ENCODE measurements at places on chromosomes 3 and 15. TPM values are rescaled to one million over a fixed set of nuclear protein-coding genes. Genes with fewer than 3 reads are reported as not detected.

GRCh38 chr3:88133711-88134263, 16.0 kb upstream of the C3orf38 start:
- no peak for DNase-seq

Gene CFAP100
- not detected for total RNA-seq

DNA sequence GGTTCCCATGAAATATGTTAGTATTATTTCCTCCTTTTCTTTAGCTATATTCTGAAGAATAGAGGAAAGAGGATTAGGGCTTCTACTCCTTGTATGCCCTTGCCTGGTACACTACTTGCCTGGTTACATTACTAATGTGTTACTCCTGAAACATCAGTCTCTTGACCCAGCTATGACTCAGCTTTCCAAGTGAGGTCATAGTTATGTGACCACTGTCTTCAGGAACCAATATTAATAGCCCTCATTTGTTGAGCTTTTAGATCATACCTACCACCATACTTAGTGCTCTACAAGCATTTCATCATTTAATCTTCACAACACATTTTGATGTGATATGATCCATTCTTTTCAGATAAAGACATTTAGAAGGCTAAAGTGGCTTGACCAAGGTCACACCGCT, 60.3 kb downstream of the CMSS1 start:
- DNase-seq, result no peak

Gene POPDC2
- total RNA-seq, result not detected

- peak; percentile 81 for DNase-seq
Observed at GRCh38 chr3:52231502-52232278, 6.2 kb upstream of the TLR9 start.

- DNase-seq, result peak; percentile 89
Observed at GRCh38 chr15:64749999-64750657, 25.3 kb downstream of the RBPMS2 start.

DNA sequence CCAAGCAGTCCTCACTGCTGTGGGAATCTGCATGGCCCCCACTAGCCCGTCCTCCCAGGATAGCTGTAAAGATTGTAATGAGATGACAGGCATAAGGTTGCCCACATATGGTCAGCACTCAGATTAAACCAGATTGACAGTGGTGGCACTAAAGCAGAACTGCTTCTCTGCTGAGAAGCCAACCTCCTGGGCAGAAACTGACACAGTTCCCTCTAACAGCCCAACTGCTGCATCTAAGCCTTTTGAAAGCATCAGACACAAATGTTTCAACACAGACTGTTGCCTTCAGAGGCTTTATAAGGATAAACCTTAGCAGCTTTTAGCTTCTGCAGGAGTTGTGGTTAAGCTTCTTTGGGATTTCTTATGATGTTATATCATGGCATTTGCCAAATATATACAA, 13.0 kb downstream of the DCLK3 start:
- no peak for DNase-seq

DNA sequence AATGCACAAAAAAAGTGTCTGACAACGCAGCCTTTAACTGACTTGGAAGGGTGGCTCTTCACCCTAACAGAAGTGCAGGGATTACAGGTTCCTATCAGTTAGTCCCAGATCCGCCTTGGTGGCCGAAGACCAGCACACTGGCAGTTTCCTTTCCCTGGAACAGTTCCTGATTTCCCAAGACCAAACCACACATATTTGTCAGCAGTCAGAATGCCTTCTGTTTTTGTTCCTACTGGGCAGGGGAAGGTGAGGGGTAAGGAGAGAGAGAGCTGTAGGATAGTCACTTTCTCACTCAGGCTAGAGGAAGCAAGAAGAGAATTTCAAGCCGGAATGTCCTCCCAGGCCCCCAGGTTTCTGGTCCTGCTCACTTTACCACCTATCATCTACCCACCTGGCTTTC, 9.2 kb downstream of the CXCR6 start:
- DNase-seq, result no peak

GRCh38 chr3:77038468-77038929, 1.4 kb upstream of the ROBO2 start:
- peak; percentile 95 for DNase-seq

- DNase-seq, result no peak
Observed at GRCh38 chr3:109927726-109928125, 590.4 kb upstream of the DPPA4 start.

Gene DUOX1
- 2.1 TPM for total RNA-seq

DNA sequence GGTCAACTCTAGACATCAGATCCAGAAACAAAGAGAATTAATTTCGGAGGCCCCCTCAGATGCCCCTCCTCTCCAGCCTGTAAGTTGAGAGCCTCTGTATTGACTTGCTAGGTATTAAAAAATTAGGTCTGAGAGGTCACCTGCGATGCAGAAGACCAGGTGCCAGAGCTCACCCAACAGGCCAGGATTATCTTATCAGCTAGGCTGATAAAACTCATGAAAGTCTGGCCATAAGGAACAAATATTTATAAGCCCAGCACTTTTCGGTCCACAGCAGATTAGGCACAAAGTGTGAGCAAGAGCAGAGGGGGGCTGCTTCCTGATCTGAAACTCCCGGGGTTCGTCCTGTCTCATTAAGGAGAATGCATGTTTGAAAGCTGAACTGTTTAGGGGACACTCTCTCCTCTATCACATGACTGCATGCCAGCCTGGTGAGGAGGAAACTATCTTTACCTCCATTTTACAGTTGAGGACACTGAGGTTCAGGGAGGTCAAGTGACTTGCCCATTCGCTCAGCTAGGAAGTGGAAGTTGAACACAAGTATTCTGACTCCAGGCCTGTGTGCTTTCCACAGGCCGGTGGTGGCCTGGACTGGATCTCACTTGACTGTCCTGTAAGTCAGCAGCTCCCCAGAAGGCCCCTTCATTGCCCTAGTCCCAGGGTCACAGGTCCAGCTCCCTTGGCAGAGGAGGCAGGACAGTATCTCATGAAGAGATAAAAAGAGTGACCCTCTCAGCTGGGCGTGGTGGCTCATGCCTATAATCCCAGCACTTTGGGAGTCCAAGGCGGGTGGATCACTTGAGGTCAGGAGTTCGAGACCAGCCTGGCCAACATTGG, 39.6 kb upstream of the MAGEF1 start:
- no peak for DNase-seq

DNA sequence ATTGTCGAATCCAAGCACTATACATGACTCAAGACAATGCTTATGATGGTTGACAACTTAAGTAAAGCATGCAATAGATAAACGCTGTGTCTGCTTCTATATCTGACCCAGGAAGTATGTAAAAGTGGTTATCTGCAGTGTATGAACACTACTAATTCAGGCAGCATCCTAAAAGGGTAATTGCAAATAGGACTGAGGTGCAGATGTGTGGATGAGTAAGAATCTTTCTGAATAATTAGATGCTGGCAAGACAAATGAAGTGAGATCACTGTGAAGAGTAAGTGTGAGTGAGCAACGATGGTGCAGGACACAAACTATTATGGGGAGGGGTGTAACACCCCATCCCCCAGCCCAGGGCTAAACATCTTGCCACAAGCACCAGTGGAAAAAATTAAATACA, 195.7 kb upstream of the CHRNA7 start:
- DNase-seq, result no peak

Gene ASB14
- not detected for total RNA-seq

DNA sequence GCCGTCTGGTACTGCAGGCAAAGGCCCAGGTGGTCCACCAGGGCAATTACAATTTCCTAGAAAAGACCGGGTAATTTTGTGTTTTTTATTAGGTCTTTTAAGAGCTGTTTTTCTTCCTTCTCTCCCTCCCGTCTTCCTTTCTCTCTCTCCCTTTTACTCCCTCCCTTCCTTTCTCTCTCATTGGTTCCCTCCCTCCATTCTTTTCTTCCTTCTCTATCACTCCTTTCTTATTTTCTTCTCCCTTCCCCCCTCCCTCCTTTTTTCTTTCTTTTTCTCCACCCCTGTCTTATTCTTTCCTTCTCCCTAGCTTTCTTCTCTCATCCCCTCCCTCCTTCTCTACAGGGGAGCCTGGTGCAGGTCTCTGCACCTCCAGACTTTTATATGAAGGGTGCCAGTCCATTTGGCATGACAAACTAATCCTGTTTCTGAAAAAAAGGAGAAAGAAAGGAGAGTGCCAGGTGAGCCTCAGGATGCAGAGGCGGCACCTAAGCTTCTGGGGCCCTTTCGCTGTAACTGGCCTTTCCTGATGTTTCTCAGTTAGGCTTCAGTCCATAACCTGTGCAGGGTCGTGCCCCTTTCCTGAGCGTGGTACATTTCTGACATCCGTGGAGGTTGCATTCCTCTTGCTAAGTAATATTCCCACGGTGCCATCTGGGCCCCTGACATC, 9.1 kb upstream of the ONECUT1 start:
- no peak for DNase-seq

- no peak for DNase-seq
Observed at GRCh38 chr15:69561071-69561784, 108.6 kb downstream of the RPLP1 start.

DNA sequence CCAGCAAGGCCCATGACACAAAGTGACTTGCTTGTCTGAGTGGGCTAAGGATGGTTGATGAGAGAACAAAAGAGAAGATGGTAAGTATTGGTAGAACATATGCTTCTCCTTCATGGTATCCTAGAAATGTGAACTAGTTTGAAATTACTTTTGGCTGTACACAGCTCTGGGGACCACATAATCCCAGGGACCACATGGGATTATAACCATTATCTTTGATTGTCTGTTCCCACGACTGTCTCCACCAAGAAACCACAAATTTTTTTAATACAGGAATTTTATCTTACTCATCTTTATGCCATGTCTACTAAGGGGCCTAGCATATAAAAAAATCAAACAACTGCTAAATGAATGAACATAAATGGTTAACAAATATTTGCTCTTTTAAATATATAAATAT, 155.3 kb upstream of the PRICKLE2 start:
- DNase-seq, result no peak
